Renal pelvis (tissue), 12 donors: ENCODE measurements at places on chromosomes 3 and 15. TPM values are rescaled to one million over a fixed set of nuclear protein-coding genes. Genes with fewer than 3 reads are reported as not detected.

DNA sequence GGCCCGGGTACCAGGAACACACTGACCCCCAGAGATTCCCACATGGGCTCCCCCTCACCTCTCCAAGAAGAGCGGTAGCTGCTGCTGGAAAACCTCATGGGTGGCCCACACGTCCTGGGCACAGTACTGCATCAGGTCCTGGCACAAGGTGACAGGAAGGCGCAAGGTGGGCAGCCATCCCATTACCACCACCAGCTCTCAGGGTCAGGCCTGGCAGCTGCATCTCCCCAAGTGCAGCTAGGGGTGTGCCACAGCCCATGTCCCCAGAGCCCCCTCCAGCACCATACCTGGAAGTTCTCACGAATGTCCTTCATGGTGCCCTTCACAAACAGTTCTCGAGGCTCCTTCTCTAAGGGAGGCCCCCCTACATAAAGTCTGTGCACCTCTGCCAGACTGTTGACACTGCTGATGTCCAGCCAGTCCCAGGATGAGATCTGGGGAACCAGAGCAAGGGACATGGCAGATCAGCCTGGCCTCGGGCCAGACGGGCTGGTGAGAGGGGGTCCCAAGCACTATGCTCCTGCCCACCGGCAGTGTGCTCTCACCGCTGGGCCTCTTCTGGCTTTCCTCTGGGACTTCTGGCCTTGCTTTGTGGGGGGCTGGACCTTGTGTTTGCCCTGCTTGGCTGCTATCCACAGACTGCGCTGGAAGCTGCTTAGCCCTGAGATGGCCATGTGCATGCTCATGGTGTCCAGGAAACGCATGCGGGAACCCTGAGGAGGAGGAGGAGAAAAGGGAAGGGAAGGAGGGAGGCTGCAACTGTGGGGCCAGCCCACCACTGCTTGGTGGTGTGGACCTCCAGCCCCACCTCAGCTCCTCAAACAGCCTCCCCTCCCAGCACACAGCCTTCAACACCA lies 6.0 kb downstream of the POLG start:
- DNase-seq, result no peak

- no peak for DNase-seq
Observed at GRCh38 chr3:72319194-72320094, 528.8 kb downstream of the SHQ1 start.

DNA sequence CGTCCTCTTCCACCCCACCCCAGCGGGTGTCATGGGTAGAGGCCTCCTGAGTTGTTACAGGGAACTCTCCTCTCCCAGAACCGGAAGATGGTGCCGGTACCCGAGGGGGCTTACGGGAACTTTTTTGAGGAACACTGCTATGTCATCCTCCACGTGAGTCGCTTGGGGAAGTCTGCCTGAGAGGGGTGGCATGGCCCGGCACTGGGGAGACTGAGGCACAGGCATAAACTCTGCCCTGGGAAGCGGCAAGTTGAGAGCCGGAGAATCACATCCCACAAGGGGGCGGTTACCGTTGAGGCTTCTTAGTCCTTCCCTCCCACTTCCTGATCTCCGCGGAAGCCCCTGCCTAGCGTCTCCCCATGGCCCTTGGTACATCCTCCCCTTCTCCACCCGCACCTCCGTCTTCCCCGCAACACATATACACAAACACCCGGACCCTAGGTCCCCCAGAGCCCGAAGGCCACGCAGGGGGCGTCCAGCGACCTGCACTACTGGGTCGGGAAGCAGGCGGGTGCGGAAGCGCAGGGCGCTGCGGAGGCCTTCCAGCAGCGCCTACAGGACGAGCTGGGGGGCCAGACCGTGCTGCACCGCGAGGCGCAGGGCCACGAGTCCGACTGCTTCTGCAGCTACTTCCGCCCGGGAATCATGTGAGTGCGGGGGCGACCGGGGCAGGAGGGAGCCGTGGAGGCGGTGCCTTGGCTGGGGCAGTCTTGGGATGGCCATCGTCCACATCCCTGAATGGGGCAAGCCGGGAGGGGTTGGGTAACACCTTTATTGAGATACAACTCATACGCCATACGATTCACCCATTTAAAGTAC lies 3.4 kb downstream of the VILL start:
- peak; percentile 55 for DNase-seq

GRCh38 chr3:113193719-113194118 lies 17.6 kb upstream of the BOC start:
- no peak for DNase-seq

- no peak for DNase-seq
Observed at GRCh38 chr3:177221744-177222143, 24.5 kb upstream of the TBL1XR1 start.

Gene NMD3
- polyA plus RNA-seq, result 56.8 TPM

Gene FILIP1L
- 16.9 TPM for polyA plus RNA-seq

DNA sequence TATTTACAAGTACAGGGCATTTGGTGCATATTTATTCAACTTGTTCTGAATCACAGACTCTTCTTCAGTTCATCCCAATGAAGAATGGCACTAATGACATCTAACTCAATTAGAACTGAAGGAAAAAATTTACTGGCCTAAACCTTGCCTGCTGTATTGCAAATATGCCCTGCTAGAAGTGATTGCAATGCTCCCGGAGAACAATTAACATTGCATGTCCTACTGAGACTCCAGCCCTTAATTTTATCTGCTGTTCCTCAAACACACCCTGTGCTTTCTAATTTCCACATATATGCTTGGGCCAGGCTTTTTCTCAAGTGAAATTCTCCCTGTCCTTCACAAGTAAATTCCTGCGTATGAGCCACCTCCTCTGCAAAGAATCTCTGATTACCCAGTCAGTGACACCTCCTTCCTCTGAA lies 8.3 kb downstream of the ACKR4 start:
- DNase-seq, result no peak

DNA sequence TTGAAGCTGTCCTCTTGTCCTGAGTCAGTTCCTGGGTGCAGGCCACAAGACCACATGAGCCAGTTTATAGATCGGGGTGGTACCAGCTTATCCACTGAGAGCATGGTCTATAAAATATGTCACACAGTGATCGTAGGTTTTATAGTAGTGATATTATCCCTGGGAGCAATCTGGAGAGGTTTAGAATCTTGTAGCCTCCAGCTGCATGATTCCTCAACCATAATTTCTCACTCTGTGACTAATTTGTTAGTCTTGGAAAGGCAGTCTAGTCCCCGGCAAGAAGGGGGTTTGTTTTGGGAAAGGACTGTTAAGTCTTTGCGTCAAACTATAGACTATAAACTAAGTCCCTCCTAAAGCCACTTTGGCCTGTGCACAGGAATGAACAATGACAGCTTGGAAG lies 693.0 kb upstream of the CADM2 start:
- DNase-seq, result no peak

DNA sequence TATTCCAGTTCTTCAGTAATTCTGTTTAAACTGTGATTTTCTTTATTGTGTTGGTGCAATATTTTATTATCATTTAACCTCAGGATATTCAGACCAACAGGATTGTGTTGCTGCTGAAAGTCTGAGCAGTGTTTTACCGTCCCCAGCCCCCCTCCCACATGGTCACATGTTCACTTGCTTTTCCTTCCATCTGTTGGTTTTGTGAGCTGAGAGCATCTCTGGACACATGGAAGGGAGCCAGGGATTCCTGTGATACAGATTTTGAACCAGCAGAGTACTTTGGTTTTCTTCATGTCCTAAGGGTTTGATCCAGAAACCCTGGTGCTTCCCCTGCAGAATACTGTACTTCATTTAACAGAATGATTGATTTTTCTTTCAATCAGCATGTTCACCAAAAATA lies 11.9 kb downstream of the ARRDC4 start:
- DNase-seq, result no peak

Gene TIPARP
- 22.4 TPM for polyA plus RNA-seq

DNA sequence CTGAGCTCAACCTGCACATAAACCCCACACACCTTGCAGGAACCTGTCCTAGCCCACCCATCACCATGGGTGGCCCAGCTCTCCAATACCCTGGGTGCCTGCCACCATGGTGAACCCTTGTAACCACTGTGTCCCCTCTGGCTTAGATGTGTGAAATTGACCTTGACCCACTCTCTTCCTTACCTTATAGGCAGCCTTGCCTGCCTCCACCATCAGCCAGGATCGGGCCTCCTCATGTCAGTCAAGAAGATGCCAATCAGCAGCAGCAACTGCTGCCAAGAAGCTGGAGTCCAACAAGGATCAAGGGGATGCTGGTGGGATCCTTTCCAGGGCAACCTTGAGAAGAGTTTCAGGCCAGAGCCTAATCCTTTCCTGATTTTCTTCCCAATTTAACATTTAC lies 8.8 kb upstream of the CYP11A1 start:
- no peak for DNase-seq

- peak; percentile 99 for DNase-seq
Observed at GRCh38 chr15:96330450-96331143, at the start of gene NR2F2. NR2F2 (plus strand) TSS chr15:96330700; CDS start chr15:96332106, 1,406 bp downstream.

Gene MGA
- 45.9 TPM for polyA plus RNA-seq

GRCh38 chr15:27815035-27815434 lies 284.1 kb downstream of the OCA2 start:
- no peak for DNase-seq

Gene RYR3
- 8.2 TPM for polyA plus RNA-seq

DNA sequence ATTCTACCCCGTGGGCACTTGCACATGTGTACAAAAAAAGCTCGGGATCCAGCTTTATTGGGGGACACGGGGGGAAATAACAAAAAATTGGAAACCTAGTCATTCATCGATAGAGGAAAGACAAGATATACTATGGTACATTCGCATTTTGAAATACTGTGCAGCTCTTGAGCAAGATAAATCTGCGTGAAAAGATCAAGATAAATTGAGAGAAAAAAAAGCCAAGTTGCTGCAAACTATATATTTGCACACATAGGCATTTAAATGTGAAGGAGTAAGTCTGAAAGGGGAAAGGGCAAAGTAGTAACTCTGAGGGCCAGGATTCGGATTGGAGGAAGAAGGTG lies 620 bp upstream of the UBR1 start:
- no peak for DNase-seq

GRCh38 chr3:25090698-25091453 lies 337.2 kb upstream of the RARB start:
- DNase-seq, result no peak

Gene PCSK6
- 7.2 TPM for polyA plus RNA-seq

Gene STAC
- polyA plus RNA-seq, result 12.0 TPM

DNA sequence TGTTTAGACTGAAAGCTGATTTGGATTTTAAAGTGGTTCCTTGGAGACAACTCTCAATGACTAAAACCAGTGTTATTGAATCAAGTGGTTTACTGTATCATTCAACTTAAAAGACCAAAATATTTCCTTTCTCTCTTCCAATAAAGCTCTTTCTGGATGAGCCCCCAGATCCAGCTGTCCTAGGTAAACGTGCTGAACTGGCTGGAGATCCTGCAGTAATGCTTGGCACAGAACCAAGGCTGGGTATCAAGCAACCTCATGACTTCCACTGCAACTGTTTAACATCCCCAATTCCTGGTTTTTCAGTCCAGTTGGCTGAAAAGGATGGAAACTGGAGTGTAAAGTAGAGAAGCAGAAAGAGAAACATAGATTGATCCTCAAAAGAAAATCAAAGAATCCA lies 28.9 kb downstream of the SEC22C start:
- DNase-seq, result no peak

DNA sequence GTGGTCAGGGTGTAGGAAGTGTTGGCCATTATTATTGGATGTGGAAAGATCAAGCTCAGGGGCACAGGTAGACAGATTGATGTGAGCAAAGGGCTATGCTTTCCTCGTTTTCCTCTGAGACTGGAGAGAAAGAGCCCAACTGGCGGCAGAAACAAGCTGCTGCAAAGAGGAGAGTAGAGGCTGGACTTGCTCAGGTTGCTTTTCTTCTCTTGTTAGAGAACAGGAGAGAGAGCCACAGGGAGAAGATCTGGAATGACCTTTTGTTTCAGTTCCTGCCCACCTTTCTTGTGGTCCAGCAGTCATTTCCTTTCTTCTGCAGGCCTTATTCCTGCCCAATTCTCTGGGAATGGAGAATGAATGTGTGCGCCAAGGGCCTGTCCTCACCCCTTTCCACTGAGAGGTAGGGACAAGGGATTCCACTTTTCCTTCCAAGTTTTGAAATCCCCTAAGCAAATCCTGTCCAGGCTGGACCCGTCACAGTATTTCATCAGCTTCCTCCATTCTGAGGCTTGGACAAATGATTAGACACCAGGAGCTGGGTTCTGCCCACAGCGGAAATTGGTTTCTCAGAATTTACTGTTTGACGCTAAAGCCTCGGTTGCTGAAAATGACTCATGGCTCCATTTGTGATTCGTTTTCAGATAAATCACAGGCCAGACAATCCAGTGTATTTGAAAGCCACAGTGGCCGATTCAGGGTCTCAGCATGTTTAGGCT lies 16.1 kb downstream of the ZNF80 start:
- no peak for DNase-seq

DNA sequence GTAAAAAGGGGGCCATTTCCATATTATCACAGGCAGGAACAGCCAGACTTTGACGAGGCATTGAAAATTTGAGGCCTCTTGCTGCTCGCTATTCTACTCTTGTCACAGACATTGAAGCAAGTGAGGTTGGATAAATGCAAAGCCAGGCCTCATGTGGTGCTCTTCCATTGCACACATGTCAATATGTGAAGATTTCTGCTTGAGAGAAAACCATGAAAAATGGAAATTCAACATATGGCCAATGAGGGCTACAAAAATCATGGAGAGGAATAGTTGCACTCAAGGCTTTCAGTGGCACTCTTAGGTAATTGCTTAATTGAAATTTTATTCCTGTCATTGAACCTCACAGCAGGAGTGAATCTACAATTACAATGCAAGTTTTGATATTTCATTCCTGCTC lies 185.6 kb upstream of the MBNL1 start:
- no peak for DNase-seq

GRCh38 chr3:117964814-117965213 lies 1069.8 kb downstream of the IGSF11 start:
- no peak for DNase-seq

DNA sequence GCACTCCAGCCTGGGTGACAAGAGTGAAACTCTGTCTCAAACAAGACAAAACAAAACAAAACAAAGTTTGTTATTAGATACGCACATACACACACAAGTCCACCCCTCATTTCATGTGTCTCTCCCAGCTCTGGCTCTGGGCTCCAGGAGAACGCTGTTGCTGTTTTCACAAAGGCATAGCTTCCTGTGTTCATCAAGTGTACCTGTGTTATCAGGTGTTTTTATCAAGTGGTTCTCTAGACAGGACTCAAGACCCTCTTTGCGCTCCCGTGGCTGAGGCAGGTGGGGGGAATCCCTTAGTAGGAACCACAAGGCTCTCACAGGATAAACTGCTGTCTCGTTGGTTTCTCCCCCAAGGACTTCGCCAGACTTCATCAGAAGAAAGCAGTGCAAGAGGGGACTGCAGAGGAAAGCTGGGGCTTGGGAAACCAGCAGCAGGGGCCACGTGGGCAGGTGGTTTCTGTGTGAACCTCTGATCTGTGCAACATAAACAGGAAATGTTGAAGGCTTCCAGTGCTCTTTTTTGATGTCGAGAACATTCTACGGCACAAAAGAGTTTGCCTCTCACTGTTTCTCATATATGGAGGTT lies 6.9 kb upstream of the PPP1R2 start:
- DNase-seq, result no peak

Gene THRB
- polyA plus RNA-seq, result 29.4 TPM

GRCh38 chr15:73683777-73684580 lies at the start of gene CD276:
CD276 (plus strand) TSS chr15:73684383; CDS start chr15:73699640, 15,257 bp downstream.
- peak; percentile 57 for DNase-seq
